ENCODE measurements at places on chromosomes 6 and 20.

DNA sequence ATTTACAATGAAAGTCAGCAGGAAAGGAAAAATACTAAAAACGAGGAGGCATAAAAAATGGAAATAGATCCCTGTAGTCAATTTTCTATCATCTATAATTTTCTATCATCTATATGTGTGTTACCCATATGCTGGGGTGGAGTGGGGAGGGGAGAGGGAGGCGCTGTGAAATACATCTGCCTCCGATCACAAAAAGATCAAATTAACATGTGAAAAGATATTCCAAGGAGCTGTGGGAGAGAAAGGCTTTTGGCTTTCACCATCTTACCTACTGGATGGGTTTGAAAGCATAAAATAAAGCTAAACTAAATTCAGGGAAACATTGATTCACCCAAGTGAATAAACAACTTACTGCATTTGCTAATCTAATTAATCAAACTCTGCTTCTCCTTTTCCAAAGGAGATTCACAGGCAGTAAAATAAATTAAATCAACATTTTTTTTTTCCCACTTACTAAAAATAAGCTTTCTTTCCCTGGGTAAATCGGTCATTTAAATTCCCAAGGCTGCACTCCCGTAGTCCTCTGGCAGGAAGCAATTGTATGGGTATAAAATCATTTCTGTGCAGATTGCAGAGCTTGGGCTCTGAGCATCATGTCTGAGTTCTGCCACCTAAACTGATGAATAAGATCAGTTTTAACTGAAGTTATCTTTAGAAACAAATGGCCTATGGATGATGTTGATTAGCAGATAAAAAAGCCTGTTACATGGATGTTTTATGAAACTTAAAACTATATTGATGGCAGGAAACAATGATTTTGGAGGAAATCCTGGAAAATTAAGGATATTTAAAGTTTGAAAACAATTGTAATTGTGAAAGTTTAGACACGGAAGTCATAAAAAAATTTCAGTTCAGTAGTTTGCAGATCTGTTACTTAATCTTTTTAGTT, 147.9 kb downstream of the SOX4 start:
- DNase-seq = no peak

- DNase-seq = no peak
These were observed 30.3 kb upstream of the TNFAIP3 start for GRCh38 chr6:137836788-137837187.

- DNase-seq = peak; percentile 34
These were observed 39.2 kb downstream of the LIN28B start for GRCh38 chr6:104995989-104996617.

DNA sequence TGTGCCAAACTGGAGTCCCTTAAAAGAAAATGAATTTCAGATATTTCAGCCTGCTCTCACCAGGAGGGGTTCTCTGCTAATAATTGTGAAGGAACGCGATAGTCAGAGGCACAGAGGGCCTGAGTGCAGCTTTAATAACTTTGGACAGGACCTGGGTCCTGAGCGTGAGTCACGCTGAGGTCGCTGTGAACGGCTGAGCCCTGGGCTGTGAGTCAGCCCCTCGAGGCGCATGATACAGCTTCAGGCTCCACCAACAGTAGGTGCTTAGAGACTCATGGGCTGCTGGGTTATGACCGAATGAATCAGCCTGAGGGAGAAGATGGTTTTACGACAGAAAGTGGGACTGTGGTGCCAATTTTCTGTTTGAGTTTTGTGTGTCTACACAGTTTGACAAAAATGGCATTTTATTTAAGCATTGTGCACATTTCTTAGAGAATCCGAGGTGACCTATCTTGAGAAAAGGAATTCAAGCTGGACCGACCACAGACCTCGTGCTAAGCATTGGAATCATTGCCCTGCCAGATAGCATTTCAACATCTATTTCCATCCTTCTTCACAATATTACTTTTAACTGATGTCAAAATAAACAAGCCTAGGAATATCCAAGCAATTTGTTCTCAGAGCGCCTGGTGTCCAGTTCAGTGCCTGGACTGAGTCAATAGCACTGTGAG, 183.0 kb downstream of the THBS2 start:
- peak; percentile 98 for DNase-seq

GRCh38 chr6:34301408-34301807, 52.6 kb upstream of the SMIM29 start:
- DNase-seq = peak; percentile 38

GRCh38 chr6:144217264-144217663, 66.9 kb downstream of the STX11 start:
- no peak for DNase-seq

- no peak for DNase-seq
These were observed 129.3 kb downstream of the PRND start for GRCh38 chr20:4850960-4851359.

DNA sequence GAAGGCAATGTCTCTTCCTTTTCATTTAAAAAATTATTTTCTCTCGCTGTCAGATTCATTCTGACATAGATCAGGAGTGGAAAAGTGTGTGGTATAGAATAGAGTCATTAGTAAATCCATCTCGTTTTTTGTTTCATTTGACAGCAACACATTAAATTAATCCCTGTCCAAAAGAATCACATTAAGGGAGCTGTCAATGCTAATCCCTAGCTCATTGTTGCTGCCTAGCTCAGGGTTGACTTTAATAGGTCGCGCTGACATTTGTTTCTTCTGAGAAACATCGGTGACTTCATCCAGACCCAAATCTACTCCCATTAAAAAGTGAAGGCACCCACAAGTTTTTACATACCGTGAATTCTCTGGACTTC, 25.4 kb upstream of the MAP3K7 start:
- DNase-seq = no peak

GRCh38 chr6:51266604-51267003, 447.9 kb downstream of the TFAP2B start:
- DNase-seq = no peak

DNA sequence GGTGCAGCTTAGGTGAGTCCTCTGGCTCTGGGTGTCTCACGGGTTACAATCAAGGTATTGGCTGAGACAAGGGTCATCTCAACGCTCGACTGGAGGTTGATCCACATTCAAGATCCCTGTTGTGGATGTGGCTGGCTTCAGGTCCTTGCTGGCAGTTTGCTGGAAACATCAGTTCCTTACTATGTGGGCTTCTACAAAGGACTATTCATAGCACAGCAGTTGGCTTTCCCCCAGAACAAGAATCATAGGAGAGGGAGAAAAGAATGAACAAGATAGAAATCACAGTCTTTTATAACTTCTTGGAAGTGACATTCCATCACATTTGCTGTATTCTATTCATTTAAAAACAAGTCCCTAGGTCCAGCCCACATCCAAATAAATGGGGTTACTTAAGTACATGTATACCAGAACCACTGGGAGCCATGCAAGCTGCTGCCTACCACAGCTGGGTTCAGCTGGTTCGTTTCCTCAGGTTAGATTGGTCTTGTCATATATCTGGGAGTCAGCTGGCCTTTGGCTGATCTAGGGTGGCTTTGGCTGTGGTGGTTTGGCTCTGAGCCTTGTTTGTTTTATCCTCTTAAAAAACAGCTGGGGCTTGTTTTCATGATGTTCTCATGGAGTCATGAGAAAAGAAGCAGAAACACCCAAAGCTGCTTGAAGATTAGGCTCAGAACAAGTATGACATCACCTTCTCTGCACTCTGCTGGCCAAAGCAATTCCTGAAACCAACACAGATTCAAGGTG, 433.2 kb upstream of the SPTLC3 start:
- DNase-seq = peak; percentile 1

GRCh38 chr6:106894978-106895702, 79.4 kb downstream of the CD24 start:
- peak; percentile 10 for DNase-seq

DNA sequence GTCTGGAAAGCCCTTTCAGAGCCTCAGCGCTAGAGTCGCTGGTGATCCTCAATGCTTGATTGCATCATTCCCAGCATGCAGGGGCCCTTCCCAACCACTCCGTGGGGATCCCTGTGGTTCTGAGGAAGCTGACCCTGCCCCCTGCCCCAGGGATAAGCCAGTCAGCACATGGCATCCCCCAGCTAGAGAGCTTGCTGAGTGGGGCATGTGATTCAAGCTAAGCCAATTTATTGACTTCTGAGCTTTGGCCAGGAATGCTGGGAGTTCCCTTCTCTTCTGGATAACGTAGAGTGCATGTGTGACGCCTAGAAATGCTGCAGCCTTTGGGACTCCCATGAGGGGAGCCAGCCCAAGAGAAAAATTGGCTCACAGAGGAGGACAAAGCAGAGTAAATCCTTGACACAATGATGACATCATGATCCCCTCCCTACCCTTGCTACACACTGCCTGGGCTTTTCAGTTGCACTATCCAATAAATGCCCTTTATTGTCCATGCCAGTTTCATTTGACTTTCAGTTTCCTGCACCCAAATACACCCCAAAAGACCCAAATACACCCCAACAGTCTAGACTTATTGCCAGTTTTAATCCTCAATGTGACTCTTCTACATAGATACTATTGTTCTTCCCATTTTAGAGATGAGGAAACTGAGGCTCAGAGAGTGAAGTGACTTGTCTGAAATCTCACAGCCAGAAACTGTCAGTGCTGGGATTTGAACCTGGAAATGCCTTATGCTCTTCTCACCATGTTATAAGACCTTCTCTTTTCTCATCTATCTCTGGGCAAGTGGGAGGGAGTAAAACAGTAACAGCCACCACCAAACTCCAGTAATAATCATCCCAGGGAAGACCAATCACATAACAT, 34.3 kb downstream of the KCNB1 start:
- DNase-seq = no peak

GRCh38 chr6:4613381-4613780, 162.8 kb upstream of the CDYL start:
- DNase-seq = no peak

DNA sequence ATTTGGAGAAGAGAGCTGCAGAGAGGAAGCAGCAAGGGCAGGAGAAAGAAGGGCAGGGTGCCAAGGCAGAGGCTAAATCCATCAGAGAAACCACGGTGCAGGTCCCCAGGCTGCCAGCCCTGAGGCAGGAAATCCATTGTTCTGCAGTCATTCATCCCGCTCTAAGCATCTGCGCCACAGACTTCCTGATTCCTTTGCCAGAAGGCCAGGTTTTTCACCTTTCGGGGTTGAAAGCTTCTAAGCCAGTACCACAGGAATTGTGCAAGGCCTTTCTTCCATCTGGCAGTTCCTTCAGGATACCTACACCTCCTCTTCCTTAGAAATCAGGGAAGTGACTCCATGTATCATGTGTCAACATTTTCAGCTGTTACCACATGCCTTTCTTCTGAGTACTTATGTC, 45.6 kb downstream of the ADGRF5 start:
- DNase-seq = peak; percentile 47

DNA sequence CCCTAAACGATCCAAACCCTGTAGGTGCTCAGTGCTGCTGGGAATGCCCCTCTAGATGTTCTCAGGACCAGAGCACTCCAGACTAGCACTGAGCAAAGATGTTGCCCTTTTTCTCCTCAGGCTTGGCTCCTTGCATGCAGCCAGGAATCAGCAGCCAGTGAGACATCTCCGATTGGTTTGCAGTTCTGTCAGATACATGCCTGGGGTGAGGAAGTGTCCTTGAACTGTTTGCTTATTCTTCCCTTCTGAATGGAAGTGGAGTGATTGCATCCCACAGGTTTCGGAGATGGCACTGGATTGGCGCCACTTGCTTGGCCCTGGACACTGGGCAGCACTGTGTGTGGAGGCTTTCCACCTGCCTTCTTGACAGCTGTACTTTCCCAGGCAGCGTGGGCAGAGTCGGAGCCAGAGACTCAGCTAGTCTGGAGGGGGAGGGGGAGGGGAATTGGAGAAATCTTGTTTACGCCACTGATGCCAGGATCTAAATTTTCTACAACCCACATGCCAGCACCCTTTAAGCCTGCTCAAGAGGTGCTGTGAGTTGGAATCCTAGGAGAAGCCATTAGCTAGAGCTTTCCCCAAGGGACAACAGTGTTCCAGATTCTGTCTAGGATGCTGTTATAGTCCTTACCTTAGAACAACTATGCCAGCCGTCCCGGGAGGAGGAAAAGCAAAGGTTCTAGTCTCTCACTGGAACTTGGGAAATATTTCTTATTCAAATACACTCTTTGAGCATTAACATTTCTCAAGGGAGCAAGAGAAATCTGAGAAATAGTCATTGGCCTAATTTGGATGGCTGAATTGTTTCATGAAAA, 49.2 kb upstream of the SASH1 start:
- DNase-seq = no peak

GRCh38 chr6:3571836-3572235, 115.0 kb upstream of the SLC22A23 start:
- no peak for DNase-seq

- DNase-seq = no peak
These were observed 70.0 kb downstream of the LAMA2 start for GRCh38 chr6:128952902-128953301.

DNA sequence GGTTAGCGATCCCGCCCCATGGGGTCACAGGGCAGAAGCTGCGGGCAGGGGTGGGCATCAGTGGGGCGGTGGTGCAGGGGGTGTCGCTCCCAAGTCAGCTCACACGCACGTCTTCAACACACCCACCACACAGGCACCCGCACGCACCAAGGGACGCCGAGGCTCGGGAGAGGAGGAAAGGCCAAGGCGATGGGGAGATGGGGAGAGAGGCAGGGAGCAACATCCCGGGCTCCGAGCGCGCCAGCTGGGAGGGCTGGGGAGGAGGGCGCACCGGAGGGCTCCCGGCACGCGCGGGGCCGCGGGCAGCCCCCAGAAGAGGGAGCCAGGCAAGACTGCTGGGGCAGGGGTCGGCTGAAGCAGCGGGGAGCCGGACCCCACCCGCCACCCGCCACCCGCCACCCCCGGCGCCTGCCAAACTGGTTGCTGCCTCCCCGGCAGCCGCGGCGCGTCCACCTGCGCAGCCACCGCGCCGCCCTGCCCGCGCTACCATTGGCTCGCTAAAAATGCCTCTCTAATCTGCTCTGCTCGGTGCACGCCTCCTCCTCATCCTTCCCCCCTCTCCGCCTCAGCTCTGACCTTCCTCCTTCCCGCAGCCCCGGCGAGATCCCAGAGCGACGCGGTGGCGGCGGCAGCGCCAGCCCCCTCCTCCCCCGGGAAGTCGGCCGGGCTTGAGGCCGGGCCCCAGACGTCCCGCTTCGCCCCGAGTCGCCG, at the start of gene PACSIN1:
Gene PACSIN1, plus strand, starts transcription at position 546 of the 711 bp plus-strand sequence. CDS start 60,230 bp downstream, outside the sequence.
- no peak for DNase-seq

DNA sequence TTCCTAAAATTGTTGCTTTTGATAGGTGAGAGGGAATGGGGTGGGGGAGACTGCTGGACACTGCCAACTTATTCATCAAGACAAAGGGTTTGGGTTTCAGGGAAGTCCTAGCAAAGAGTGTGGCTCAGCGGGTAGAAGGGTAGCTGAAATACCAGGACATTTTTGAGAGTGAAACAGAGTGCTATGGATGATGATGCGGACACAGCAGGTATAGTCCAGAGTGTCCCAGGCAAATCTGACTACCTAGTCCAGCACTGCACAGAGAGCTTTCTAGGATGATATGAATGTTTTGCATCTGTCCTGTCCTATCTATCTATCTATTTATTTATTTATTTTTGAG, 154.3 kb downstream of the BCAS1 start:
- DNase-seq = no peak

Measured in non-pigmented ciliary epithelial cell (primary cell).